ENCODE measurements at places on chromosomes 16 and 17.
A peak's percentile ranks its signal among the peaks of the same experiment; 100 is the strongest.

GRCh38 chr17:56679115-56679776 lies 85.7 kb downstream of the NOG start:
- no peak for DNase-seq

GRCh38 chr17:79072544-79072943 lies 2.1 kb upstream of the ENGASE start:
- no peak for DNase-seq

DNA sequence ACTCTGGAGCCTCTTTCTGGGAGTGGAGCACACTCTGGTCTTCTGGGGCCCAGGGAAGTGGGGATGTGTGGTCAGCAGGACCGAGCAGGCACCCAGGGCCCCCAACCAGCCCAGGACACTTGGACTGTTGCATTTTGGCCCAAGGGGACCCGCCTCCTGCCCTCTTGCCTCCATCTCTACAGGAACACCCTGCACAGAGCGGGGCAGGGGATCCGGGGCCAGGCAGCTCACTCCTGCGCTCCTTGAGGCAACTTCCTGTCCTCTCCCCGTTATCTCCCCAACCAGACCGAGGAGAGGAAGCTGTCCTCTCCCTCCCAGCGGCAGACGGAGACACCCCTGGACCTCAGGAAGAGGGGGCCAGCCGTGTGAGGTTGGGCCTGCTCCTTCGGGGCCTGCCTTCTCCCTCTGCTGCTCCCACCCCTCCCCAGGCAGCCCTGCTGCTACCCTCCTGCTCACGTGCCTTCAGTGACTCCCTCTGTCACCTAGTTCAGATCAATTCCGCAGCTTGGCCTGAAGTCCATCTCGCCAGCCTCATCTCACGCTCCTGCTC lies 10.0 kb upstream of the ATP2A3 start:
- DNase-seq: no peak

- DNase-seq: no peak
Observed at GRCh38 chr17:16988749-16989229, 16.9 kb upstream of the TNFRSF13B start.

GRCh38 chr17:34249061-34249460 lies 6.0 kb upstream of the CCL2 start:
- DNase-seq: no peak

GRCh38 chr16:86248310-86248905 lies 261.9 kb upstream of the FOXF1 start:
- no peak for DNase-seq

DNA sequence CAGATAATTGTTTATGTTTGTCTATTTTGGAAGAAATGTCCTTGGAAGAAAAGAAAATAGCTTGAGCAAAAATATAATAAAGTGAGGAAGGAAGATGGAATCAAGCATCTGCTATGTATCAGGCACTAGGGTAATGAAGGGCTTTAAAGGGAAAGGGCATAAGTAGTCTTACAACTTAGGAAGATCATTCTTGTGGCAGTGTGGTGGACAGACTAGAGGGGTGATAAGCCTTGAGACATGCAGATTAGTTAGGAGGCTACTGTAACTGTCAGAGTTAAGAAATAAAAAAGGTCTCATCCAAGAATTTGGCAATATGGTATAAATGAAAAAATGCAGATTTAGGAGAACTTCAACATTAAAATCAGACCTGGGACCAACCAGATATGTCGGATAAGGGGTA lies 14.9 kb downstream of the FAM222B start:
- DNase-seq: no peak

- no peak for DNase-seq
Observed at GRCh38 chr17:19334331-19334730, 28.2 kb downstream of the B9D1 start.

GRCh38 chr17:78748730-78749317 lies 33.2 kb downstream of the CYTH1 start:
- DNase-seq: peak; percentile 74

Data from stimulated activated CD4-positive, alpha-beta T cell treated with anti-CD3 and anti-CD28 coated beads, Interleukin-4, amount 100 ng/mL, for 4 hours (primary cell).